ENCODE measurements at places on chromosomes 12 and 14.
A peak's percentile ranks its signal among the peaks of the same experiment; 100 is the strongest.

GRCh38 chr14:51334566-51334965, 94.5 kb downstream of the TMX1 start:
- DNase-seq, result no peak

- DNase-seq, result peak; percentile 75
Observed at GRCh38 chr14:23379366-23380196, 2.7 kb downstream of the CMTM5 start.

DNA sequence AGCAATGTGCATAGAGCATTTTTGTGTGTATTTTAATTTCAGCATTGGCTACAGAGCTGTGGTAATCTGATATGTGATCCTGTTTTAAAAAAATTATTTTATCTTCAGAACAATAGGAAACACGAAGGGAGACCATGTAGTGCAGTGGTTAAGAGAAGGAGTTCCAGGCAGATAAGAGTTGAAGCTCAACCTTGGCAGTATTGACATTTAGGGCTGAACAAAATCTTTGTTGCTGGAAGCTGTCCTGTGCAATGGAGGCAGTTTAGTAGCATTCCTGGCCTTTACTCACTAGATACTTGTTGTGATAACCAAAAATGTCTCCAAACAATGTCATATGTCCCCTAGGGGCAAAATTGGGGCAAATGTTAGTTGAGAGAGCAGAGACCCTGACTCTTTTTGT, 59.2 kb downstream of the CHST11 start:
- no peak for DNase-seq

DNA sequence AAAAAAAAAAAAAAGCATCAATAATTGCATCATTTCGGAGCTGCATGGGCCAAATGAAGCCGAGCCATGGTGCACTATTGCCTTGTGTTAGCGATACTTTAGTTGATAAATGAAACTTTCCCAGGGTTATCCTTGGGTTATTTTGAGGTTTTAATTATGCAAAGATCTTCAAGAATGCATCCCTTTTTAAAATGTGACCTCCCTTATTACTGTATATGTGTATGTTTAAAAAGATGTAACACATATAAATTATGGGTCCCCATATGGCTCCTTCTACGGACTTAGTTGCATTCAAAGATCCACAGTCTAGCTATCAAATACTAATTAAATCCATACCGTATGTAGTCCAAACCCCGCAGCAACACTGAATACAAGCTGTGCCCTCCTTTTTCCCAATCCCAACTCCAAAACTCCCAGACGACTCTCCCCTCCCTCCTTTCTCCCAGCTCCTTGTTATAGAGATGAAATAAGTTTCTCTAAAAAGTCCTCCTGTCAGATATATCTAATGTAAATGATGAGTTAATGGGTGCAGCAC, 129.3 kb upstream of the MAP1LC3B2 start:
- no peak for DNase-seq

DNA sequence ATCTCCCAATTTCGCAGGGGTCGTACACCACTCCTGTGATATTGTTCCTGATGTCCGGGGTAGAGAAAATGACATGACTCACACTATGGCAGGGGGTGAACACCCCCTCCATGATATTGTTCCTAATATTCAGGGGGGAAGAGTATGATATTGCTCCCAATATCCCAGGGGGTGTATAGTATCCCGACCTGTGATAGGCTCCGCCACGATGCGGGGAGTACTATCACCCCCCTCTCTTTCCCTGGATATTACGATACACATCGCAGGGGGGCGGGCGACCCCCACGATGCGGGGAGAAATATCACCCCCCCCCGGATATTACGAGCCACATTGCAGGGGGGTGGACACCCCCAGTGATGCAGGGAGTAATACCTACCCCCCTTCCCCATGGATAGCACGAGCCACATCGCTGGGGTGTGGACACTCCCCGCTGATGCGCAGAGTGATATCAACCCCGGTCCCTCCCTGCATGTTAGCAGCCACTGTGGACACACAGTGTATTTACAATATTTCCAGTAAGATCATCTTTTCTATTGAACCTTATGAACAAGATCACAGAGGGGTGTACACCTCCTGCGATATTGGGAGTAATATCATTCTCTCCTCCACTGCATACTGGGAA, 17.7 kb downstream of the SMIM41 start:
- no peak for DNase-seq

- DNase-seq, result no peak
Observed at GRCh38 chr14:31717294-31718085, 156.3 kb downstream of the NUBPL start.

DNA sequence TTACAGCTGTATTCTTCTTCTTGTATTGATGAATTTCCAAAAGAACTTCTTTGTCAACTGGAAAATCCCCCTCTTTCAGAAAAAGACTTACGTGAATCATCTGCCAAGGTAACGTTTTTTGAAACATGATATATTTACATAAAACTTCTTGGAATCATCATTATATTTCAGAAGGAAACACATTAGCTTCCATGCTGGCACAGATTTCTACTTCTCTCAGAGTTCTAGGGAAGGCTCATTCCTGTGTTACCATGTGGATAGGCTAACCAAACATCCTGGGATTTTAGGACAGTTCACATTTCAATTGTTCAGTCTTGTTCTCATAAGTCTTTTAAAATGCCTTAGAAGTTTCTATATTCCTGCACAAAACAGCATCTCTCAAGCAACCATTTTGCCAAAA, 120.3 kb upstream of the NEDD1 start:
- DNase-seq, result no peak

- peak; percentile 99 for DNase-seq
Observed at GRCh38 chr14:103715052-103716000, at the start of the genes XRCC3 and ZFYVE21. TSS of gene XRCC3 (minus strand) at chr14:103715451. CDS start at chr14:103711087, 4,364 bp downstream. TSS of gene ZFYVE21 (plus strand) at chr14:103715810. CDS start at chr14:103715842, 32 bp downstream.
